ENCODE measurements at places on chromosomes 11 and 22.

- no peak for DNase-seq
Measured at GRCh38 chr11:117600234-117600783, 196.7 kb downstream of the DSCAML1 start.

DNA sequence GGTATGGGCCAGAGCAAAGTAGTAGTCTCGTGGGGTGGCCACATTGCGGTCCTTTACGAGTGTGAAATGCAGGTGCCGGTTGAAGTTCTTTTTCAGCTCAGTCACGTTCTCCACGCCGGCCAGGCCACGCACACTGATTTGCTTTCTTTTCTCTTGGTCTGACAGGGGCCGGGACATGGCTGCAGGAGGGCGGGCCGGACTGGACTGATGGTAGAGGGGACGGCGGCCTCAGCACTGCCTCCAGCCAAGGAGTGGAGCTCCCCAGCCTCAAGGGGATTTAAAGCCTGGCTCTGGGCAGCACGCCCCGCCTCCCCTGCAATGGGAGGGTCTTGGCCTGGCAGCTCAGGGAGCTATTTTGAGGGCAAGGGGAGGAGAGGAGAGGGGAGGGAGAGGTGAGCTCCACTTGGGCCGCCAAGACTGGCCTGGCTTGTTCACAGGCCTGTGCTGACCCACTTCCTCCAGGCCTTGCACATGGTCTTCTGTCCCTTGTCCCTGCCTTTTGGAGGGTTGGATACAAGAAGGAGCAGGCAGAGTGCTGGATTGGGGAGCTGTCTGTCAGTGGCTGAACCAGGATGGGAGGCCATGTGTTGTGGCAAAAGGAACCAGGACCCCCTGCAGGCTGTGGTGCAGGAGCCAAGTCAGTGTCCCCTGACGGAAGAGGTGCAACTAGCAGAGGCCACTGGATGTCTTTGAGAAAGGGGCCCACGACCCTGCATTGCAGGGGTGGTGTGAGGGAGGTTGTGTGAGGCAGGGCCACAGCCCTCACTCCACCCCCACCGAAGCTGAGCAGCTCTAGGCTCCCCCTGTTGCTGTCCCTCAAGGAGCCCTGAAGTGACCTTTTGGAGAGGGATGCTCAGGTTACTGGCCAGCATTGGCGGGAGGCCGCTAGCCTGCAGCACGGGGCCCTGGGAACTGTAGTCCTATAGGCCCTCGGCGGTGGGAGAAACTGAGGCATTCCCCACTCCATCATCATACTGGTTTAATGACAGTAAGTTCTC lies at the start of gene PYGM:
TSS of gene PYGM (minus strand) at position 253 of the 998 bp plus-strand sequence. CDS start at position 177, 76 bp downstream.
- DNase-seq: peak; percentile 28

DNA sequence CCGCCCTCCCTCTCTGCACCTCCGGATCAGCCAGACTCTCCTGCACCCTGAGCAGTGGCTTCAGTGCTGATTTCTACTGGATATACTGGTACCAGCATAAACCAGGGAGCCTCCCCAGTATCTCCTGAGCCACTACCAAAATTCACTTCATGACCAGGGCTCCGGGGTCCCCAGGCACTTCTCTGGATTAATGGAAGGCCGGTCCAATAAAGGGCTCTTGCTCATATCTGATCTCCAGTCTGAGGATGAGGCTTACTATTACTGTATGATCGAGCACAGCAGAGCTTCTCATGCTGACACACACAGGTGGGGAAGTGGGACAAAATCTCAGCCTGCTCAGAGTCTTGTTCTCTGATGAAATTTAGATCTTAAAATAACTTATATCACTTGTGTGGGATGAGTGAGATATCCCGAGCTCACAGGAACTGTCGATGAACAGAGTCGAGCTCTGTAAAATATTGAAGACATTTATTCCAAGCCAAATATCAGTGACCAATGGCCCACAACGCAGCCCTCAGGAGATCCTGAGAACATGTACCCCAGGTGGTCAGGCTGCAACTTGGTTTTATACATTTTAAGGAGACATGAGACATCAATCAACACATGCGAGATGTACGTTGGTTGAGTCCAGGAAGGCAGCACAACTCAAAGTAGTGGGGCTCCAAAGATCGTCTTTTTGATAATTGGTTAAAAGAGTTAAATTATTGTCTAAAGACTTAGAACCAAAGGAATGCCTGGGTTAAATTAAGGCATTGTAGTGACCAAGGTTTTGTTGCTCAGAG lies 93.0 kb upstream of the TOP3B start:
- DNase-seq: no peak

GRCh38 chr11:16297332-16297731 lies 59.0 kb downstream of the SOX6 start:
- DNase-seq: no peak

- DNase-seq: no peak
Measured at GRCh38 chr11:12526789-12527188, 147.4 kb upstream of the TEAD1 start.

DNA sequence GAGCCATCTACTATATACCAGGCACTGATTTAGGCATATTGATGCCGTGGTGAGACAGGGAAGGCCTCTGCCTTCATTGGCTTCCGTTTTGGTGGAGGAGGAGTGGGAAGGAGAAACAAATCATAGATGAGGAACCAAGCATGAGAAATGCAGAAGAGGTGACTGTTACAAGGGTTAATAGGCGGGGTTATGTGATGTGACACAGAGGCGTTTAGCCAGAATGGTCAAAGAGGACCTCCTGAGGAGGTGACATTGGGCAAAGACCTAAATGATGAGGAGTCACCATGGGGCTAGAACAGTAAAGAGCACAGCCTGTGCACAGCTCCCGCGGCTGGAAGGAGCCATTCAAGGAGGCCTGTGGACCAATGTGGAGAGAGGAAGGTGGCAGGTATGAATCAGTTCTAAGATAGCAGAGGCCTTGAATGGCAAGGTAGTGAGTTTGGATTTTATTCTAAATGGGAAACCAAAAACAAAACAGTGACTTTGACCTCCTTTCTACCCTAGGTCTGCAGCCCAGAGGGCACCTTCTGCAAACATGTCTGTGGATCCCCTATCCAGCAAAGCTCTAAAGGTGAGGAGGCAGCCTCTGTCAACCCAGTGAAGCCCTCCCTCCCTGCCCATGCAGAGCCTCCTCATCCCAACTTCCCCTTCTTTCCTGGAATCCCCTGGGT lies 11.7 kb downstream of the MAFF start:
- DNase-seq: peak; percentile 70

DNA sequence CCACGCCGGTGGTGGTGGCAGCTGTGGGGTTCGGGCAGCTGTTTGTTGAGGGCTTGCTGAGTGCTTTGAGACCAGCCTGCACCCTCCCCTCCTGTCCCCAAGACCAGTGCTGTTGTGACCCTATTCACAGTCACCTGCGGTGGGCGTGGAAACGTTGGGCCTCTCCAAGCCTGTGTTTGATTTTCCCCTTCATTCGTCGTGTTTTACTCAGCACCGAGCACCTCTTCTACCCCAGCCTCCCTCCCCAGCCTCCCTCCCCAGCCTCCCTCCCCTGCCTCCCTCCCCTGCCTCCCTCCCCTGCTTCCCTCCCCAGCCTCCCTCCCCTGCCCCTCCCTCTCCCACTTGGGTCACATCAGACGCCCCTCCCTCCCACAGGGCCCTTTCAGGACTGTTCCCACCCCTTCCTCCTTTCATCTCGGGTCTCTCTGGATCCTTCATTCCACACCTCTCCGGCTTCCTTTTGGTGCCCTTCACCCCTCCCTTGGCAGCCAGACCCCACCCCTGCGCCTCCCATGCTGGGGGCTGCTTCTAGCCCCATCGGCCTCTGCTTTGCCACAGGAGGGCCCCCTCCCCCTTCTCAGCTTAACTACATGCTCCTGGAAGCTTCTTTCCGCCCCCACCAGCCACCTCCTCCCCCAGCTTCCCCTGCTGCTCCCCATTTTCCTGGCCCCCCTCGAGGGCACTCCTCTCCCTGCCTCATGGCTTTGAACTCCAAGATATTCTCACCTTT lies 14.8 kb downstream of the FRMD8 start:
- DNase-seq: no peak

DNA sequence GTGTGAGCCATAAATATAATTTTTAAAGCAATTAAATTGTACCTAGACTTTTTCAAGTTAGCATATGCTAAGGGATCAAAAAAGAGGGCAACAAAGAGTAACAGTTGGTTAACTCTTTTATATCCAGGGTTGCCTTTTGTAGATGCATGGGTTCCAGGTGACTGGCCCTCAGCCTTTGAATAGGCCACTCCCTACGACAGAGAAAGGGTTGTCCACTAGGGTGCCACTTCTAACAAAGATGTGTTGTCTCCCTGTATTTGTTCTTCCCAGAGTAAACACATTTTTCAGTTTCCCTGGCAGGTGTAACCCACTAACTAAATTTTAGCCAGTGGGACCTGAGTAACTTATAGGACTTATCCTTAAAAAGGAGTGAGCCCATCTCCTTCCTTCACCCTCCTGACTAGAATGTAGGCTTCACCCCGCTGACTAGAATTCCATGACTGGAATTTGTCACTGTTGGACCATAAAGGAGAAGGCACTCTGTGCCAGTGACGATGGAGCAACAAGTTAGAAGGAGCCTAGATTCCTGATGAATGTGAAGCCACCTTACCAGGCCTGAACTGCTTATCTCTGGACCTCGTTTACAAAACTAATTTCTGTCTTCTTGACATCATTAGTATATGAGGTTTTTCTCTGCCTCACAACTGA lies 16.6 kb downstream of the TUG1 start:
- DNase-seq: no peak

- no peak for DNase-seq
Measured at GRCh38 chr22:38164551-38164918, 17.1 kb downstream of the PLA2G6 start.

DNA sequence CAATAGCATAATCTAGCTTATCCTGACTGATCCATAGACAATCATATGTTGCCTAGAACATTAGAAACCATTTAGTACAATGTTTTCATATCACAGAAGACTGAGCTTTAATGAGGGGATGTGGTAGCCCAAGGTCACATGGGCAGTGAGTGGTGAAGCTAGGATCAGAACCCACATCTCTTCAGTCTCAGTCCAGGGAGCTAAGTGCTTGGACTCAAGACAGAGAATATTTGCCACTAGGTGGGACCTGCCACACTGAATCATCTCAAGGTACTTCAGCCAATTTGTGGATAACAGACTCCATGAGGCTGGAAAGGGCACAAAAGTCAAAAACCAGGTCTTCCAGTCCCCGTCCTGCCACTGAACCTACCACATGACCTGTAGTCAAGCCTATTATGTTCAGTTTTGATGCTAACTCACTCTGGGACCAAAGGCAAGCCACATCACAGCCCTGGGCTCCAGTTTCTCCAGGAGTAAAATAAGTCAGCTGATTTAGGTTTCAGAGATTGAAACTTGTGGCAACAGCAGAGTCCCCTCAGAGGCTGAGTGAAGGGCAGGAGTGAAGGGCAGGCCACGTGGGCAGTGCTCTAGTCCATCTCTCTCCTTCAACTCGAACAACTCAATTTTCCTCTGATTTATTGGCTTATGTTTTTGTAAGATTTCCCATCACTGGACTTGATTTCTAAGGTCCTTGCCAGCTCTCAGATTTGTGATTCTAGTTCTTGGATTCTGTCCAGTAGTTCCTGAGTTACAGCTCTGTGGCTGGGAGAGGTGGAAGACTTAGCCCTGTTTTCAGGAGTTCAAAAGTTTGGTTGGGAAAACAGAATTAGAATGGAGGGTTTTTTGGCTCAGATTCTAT lies 84.6 kb upstream of the PHOX2A start:
- no peak for DNase-seq

- no peak for DNase-seq
Measured at GRCh38 chr11:57387289-57388030, 3.0 kb downstream of the PRG2 start.

- no peak for DNase-seq
Measured at GRCh38 chr11:70615036-70615875, 216.9 kb downstream of the CTTN start.

- peak; percentile 6 for DNase-seq
Measured at GRCh38 chr11:119012629-119013170, 5.4 kb downstream of the RPS25 start.

- no peak for DNase-seq
Measured at GRCh38 chr11:7254731-7255291, 3.1 kb downstream of the SYT9 start.

GRCh38 chr11:84137960-84138359 lies 851.8 kb upstream of the CCDC90B start:
- DNase-seq: no peak

DNA sequence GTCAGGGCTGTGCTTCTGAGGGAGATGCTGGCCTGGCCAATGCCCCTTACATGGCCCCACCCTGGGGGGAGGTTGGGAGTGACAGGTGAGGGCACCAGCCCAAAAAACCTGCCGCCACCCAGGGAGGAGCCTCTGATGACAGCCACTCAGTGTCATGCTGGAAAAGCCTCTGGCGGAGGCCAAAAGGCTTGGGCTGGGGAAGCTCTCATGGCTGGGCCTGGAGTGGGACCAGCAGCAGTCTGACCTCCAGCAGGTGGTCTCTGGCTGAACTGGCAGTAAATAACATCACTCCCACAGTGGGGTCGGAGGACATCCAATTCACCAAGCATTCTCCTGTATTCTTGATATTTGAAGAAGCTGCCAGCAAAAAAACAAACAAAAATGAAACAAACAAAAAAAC lies 20.1 kb downstream of the FGF3 start:
- no peak for DNase-seq

GRCh38 chr11:24064309-24064903 lies 432.4 kb upstream of the LUZP2 start:
- DNase-seq: no peak

DNA sequence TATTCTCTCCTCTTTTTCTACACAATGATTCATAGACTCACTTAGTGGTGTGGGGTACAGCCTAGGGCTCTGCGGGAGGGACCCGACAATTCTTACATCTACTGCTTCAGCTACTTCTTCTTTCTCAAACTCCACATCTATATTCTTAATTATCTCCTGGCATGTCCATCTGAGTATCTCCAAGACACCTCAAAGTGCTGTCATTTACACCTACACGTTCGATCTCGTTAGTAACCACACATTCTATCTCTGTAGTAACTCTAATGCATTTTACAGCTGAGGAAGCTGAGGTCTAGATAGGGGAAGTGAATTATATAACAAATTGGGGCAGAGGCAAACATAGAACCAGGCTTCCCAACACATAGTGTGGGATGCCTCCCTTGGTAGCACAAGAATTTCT lies 27.7 kb upstream of the RRM1 start:
- no peak for DNase-seq

GRCh38 chr22:44931077-44931540 lies 78.7 kb downstream of the PHF21B start:
- DNase-seq: no peak
